Stimulated activated CD8-positive, alpha-beta memory T cell treated with anti-CD3 and anti-CD28 coated beads, Interleukin-7, amount 100 ng/mL, for 4 hours (primary cell): ENCODE measurements at places on chromosomes 11 and 22.

DNA sequence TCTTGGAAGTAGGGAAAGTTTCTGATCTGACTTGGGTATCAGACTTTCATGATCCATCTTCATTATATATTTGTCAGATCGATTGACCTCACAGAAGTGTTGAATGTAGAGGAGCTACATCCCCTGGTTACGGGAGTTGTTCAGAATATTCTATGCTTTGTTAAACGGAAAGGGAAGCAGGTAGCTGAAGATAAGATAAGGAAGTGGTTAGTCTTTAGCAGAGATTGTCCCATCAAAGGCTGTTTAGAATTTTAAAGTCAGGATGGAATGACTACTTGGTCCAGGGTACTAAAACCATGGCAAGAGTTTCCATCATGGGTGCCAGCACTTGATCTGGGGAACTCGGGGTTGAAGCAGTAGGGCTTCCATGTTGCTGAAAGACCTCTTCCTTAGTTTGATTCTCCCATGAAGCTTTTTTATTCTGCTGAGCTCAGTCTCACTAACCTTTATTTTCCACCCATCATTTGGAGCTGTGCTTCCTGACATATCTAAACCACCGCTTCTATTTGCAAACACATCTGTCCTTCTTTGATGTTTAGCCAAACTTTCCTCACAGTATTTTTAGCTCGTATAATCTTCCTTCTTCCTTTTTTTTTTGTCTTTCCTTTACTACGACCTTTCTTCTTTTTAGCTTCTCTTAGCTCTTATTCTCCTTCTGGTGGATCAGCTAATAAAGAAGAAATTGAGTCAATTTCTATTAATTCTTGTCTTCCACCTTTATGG is 4.0 kb upstream of the C22orf31 start:
- no peak for DNase-seq

DNA sequence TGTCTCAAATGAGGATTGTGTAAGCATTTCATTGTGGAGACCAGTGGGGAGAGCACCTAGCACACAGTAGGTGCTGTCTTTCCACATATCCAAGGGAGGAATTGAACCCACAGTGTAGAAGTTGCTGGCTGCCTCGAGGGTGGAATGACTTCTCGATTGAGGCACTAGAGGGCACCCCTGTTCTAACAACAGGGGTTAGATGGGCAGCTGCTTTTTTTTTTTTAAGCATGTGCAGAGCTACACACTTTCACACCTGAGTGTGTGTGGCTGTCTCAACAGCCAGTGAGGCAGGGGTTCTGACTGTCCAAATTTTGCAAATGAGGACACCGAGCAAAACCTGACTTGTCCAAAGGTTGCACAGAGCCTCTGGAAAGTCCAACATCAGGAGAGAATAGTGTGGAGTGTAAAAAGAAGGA is 118.2 kb upstream of the CRYBB3 start:
- DNase-seq, result peak; percentile 23

DNA sequence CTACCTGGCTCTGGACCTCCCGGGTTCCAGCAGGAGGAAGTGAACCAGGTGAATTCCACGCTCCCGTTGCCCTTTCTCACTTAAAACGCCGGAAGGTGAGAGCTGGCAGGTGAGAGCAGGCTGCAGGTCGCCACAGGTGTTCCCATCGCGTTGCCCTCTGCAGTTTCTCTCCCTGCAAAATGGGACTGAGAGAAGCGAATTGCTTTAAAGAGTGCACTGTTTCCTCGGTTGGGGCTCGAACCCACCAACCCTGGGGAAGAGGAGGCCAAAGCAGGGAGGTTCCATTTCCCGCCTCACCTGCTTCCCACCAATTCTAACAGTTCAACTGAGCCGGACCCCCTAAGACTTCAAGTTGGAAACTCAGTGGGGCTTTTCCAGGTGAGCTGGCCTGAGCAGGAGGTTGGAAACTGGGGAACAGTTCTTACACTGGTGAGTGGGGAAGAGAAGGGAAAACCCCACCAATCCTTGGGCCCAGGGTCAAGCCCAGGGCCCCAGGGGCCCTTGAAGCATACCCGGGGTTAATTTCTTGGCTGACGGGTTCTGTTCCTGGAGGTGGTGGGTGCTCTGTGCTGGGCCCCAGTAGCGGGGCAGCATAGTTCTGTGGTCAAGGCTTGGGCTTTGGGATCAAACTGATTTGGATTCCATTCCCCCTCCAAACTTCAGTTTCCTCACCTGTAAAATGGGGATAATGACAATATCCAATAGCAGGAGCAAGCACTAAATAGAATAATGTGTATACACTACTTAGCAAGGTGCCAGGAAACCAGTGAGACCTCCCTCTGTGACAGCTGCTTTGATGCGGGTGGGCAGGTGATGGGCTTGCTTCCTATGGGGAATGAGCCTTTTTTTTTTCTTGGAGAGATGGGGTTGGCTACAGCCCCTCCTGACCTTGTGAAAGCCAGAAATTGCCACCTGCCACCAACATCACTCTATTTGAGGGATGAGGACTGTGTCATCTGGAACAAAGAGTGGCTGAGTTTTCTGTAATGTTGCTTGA is 788 bp downstream of the CD82 start:
- DNase-seq, result no peak

- DNase-seq, result no peak
Observed at GRCh38 chr11:15772981-15773380, 583.4 kb downstream of the SOX6 start.

DNA sequence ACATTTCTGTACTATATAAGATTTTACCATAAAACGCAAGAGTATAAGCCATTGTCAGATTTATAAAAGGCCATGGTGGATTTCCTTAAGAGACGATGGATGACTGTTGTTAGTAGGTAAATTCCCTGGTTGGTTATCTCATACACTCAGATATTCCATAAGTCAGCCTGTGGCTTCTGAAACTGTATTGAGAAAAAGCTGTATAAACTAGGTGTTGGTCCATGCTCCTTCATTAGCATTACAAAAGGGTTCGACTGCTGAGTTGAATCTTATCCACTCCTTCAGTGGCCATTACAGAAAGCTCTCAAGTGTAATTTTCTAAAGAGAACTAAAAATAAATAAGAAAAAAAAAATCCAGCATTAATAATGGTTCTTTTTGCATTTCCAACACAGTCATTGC is 5.3 kb downstream of the GRAP2 start:
- no peak for DNase-seq

- DNase-seq, result no peak
Observed at GRCh38 chr11:111500481-111500880, 11.7 kb downstream of the BTG4 start.

GRCh38 chr11:331358-332060 is 10.8 kb upstream of the IFITM3 start:
- DNase-seq, result no peak
